Activated T-helper 9 cell treated with anti-CD3 and anti-CD28 coated beads, Interleukin-2, amount 50 U/mL, for 16 hours (primary cell): ENCODE measurements at places on chromosomes 5 and 9.

DNA sequence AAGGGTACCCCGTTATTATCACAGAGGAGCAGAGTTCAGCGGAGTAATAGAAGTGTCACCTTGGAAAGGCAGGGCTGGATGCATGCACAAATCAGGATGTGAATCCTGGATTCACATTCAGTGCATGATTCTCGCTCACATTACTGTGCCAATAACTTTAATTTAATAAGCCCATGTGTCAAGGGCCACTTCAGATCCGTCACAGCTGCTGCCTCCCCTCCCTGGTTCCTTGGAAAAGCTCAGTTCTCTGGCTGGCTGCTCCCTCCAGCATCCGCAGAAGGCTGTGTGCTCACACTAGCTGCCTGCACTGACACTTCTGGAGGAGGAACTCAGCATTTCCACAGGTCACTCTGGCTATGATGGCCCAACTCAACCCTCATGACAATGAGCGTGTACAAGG lies 256.8 kb upstream of the ADAMTS16 start:
- no peak for DNase-seq

DNA sequence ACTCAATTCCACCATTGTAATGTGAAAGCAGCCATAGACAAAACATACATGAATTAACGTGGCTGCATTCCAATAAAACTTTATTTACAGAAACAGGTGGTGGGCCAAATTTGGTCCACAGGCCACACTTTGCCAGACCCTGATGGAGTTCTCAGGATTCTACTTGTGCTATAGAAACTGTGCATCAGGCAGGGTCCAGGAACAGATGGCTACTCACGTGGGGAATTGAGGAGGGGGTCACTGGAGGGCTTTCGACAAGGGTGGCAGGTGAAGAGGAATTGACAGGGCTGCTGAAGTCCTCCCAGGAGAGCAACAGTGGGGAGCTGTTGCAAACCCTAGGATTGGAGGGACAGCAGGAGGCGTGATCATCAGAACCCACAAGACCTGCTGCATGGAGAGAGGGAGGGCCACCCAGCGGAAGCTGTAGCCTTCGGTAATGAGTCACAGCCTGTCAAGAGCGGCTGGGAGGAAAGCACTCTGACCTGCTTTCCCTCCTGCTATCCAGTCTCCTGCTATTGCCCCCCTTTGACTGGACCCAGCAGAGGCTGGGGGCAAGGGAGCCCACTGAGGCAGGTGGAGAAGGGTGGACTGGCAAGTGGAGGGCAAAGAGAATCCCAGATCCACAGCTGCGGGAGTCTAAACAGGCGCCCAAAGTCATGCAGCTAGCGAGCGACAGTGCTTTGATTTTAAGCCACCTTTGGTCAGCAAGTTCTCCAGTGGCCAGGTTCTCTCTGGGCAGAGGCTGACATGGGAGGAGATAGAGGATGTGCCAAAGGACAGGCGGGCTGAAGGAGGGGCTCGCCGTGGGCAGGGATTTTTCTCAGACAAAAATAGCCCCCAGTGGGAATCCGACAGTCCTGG lies 138.3 kb upstream of the SMIM23 start:
- DNase-seq = no peak

DNA sequence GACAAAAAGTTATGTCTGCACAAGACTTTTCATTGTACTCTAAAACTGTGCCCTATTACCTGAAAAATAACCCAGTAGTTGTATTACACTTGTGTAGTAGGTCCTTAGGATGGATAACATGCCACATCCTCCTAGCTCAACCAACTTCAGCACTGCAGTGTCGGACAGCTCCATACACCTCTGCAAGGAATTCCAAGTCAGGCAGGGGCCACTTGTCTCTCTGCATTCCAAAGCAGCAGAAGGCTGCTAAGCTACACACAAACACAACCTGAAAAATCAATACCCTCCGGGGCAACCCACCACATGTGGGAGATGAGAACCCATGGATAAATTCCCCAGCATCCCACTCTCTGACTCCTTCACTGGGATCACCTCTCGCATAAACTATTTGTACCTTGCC lies 50.2 kb downstream of the MED10 start:
- DNase-seq = no peak

DNA sequence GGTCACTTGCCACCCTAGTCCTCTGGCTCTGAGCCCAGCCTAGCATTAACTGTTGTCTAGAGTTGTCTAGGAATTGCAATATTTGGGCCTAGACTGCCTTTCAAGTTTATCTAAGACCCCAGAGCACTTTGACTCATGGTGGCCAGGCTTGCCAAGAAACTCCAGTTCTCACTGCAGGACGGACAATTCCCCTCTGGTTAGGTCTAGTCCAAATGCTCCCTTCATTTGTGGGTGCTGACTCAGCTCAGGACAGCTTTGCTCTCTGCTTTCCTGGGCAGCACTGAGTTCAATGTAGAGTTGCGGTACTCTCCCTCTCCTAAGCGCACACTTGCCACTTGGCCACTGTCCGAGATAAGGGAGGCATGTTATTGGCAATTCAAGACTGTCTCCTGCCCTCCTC lies 619.4 kb downstream of the TLE1 start:
- DNase-seq = no peak

DNA sequence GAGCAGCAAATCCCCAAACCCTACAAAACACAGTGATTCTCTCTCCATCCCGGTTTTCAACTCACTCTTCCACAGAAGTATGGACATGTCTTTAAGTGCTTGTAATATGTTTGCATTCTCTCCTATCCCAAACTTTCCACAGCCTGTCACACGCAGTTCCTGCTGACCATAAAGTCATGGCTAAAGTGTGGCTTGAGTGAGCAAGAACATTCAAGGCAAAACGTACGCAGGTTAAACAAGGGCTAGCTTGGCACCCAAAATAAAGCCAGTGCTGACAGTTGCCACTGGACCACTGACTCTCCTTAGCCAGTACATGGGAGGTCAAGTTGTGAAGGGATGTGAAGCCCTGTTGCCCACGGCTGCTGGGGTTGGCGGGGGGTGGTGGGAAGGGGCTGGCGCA lies 211.1 kb upstream of the IRX1 start:
- no peak for DNase-seq

- DNase-seq = no peak
Observed at GRCh38 chr5:111143910-111144309, 51.8 kb downstream of the WDR36 start.

DNA sequence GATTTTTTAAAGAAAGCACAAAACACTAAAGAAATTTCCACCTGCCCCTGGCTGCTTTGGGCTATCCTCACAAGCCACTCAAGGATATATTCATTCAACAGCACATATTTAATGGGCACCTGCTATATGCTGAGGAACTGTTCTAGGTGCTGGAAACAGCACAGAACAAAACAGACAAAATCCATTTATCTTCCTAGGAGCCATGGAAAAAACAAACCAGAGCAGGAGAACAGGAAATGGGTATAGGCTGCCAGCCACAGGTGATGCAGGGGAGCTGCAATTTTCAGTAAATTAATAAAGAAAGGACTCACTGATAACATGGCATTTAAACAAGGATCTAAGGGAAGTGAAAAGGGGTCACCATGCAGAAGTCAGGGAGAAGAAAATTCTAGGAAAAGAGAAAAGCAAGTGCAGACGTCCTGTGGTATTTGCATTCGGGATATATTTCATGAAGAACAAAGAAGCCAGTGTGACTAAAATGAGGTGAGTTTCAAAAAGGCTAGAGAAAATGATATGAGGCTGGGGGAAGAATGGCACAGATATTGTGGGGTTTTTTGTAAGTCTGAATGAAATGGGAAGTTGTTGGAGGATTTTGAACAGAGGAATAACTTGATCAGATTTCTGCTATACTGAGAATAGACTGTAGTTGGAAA lies 152.2 kb downstream of the ADAMTSL1 start:
- no peak for DNase-seq

- no peak for DNase-seq
Observed at GRCh38 chr5:150196514-150196913, 6.7 kb downstream of the SLC6A7 start.

DNA sequence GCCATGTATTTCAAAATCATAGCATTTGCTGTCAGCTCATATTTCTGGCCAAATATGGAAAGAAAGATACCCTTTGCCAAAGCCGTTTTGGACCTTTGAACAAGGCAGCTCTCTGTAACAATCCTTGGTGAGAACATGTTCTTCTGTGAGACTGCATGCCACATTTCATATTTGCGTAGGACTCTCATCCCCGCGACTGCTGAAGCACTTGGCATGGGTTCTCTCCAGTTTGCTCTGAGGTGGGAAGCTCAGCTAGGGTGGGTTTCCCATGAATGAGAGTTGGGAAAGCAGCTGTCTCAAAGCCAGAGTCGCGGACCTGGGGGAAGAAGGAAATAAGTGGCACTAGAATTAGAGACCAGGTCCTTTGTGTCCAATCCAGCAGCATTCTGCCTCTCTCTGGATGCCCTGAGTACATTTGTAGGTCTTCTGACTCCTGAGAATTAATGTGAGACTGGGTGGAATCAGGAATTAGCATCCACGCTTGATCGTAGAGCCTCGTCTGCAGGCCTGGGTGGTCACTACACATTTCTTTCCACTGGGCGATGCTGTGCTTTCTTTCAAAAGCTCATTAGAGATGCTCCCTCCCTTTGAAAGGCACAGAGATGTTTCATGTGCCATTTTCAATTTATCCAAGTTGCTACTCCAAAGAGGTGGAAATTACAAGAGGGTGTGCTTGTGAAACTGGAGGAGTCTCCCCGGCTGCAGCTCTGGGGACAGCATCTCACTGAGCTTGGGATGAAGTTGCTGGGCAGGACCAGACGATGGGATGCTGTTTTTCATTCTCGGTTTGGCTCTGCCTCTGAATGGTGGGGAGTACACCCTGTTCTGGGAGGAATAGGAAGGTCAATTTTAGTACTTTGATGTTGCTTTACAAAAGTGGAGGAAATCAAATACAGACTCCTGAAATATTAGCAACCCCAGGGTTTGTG lies 197.2 kb downstream of the GADD45G start:
- DNase-seq = no peak

DNA sequence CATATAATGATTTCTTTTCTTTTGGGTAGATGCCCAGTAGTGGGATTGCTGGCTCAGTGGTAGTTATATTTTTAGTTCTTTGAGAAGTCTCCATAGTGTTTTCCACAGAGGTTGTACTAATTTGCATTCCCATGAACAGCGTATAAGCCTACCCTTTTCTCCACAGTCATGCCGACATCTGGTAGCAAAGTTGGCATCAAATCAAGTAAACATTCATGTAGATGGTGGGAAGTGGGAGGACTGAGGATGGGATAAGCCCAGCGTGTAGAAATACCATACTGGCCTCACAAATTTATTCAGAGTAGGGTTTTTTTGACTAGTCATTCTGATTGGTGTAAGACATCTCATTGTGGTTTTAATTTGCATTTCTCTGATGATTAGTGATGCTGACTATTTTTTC lies 115.4 kb downstream of the EGFLAM start:
- DNase-seq = no peak

DNA sequence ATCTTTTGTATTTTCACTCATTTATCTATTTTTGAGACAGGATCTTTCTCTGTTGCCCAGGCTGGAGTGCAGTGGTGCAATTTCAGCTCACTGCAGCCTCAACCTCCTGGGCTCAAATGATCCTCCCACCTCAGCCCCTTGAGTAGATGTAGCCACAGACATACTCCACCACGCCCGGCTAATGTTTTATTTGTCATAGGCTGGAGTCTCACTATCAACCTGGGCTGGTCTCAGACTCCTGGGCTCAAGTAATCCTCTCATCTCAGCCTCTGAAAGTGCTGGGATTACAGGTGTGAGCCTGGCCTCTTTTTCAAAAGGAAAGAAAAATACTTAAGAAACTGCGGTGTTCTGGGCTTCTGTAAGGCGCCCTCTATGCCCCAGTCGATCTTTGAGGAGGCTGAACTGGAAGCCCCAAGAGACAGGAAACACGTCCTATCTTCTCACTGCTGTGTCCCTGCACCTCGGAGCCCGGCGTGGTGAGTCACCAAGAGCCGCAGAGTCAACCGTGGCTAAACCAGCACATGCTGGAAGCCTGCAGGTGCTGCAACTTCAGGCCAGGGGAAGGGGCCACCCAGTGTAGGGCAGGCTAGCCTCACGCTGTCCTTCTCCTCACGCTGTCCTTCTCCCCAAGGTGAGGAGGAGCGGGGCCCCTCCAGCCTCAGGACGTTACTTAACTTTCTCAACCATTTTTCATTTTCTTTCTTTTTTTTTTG lies 15.2 kb upstream of the LHX3 start:
- DNase-seq = peak; percentile 19

GRCh38 chr9:128689293-128689774 lies 312 bp downstream of the SET start:
- DNase-seq = no peak

GRCh38 chr9:70421272-70422180 lies 7.1 kb upstream of the KLF9 start:
- peak; percentile 29 for DNase-seq

DNA sequence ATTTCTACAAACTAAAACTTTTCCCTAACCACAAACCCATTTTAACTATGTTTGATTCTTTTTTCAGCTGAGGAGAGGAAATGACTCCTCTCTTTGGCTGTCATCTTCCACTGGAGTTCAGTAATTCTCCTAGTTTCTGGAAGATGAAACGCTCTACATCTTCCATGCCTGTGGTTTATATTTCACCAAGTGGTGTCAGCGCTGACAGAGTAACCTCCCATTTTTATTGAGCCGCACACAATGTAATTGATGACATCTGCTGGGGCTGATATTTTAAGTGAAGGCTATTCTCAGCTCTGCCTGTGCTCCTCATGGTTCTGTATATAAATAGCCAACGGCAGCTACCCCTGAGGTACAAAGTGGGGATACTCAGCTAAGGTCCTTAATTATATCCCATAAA lies 234.6 kb downstream of the SPOCK1 start:
- DNase-seq = no peak

- no peak for DNase-seq
Observed at GRCh38 chr5:59744531-59744992, 149.0 kb downstream of the PDE4D start.

GRCh38 chr5:72179028-72179815 lies 71.9 kb downstream of the MAP1B start:
- DNase-seq = no peak

- no peak for DNase-seq
Observed at GRCh38 chr9:72441848-72442607, 77.0 kb upstream of the ZFAND5 start.

- no peak for DNase-seq
Observed at GRCh38 chr5:169701910-169702451, 64.9 kb downstream of the DOCK2 start.

DNA sequence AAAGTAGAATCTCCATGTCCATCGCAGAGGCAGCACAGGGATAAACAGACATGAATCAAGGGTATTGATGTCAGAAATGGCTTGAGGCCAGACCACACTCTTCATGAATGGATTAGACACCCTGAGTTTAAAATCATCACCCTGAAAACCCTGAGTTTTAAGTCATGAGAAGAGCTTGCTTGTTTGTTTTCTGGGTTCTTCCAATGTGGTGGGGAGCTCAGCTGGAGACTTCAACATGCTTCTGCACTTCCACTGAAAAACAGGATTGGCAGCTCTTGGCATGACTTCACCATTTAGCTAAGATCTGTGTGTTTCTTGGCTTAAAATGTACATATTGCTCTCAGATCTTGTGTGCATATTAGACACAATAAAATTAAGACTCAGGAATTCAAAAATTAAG lies 9.8 kb downstream of the GCNT4 start:
- no peak for DNase-seq

- no peak for DNase-seq
Observed at GRCh38 chr5:61805101-61805500, 473.0 kb downstream of the ZSWIM6 start.
